Left ventricle myocardium inferior (tissue), 1 donor: ENCODE measurements at places on chromosomes 16 and 17. TPM values are rescaled to one million over a fixed set of nuclear protein-coding genes. Genes with fewer than 3 reads are reported as not detected.

Gene KRT33B
- not detected for total RNA-seq

Gene CLCN7
- total RNA-seq: 45.3 TPM

- no peak for DNase-seq
Measured at GRCh38 chr17:42514279-42514678, 21.8 kb upstream of the NAGLU start.

GRCh38 chr16:85948138-85948509 lies 49.2 kb downstream of the IRF8 start:
- no peak for DNase-seq

- no peak for DNase-seq
Measured at GRCh38 chr16:85062845-85063244, 35.2 kb downstream of the KIAA0513 start.

GRCh38 chr16:66372898-66373155 lies 6.3 kb downstream of the CDH5 start:
- no peak for DNase-seq

- DNase-seq: no peak
Measured at GRCh38 chr17:81646869-81647600, 9.3 kb downstream of the PDE6G start.

DNA sequence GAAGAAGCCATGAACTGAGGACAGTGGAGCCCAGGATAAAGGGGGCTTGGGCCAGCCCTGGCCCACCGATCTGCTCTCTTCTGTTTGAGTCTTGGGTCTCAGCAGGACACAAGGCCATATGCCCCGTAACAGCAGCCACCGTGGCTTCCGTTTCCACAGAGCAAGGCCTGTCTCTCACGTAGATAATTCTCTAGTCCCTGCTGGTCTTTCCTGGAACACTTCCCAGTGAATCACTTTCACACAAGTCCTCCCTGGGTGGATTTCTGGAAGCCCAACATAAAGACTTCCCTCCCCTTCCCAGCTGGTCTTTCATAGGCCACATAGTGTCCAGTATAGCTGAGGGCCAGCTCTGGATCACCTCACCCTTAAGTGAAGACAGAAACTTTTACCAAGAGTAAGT lies 19.9 kb upstream of the C16orf78 start:
- DNase-seq: no peak

DNA sequence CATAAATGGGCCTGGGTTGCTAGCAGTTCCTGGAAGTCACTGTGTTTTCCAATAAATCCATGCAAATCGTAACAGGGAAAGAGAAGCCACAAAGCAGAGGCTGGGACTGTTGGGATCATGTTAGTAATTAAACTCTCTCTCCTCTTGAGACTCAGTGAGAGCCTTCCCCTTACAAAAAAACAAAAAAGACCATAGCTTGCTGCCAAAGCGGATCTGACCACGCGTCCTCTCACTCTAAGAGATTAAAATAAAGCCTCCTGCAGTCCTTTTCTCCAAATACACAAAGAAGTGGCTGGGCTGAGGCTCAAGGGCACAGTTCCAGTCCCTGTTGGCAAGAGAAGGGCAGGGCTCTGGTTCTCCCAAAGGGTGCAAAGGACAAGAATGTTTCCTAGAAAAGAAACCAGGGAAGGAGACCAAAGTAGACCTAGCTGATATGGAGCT lies 38.5 kb downstream of the PIGL start:
- DNase-seq: peak; percentile 59

- DNase-seq: peak; percentile 86
Measured at GRCh38 chr17:78789663-78790181, 7.6 kb upstream of the CYTH1 start.

DNA sequence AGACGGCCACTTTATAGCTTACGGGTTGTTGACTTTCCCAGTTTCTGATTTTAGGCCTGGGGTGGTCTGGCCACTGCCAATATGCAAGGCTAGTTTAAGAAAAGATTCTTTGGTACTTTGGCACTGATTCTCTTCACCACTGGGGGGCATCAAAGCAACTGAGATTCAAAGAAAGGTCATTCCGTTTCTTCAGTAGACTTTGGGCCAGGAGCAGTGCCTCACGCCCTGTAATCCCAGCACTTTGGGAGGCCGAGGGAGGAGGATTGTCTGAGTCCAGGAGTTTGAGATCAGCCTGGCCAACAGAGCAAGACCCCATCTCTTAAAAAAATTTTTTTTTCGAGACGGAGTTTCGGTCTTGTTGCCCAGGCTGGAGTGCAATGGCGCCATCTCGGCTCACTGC lies 53.0 kb downstream of the RPA1 start:
- no peak for DNase-seq

DNA sequence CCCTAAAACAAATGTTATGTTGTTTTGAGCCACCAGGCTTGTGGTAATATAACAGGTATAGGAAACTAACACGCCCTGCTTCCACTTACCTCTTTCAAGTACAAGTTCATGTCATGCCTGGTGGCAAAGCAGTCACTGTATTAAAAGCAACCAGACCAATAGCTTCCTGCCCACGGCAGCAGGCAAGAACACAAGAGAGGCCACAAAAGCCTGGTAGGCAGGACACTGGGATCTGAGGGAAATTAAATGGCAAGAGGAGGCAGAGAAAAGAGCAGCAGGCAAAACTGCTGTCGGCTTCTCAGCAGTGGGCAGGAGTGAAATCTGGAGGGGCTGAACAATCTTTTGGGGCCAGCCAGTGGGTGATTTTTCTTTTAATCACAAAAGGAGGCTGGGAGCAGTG lies 2.2 kb downstream of the CYTH1 start:
- no peak for DNase-seq

GRCh38 chr17:4998027-4998731 lies 429 bp downstream of the KIF1C start:
- DNase-seq: peak; percentile 70
